Hematopoietic multipotent progenitor cell treated with erythropoietin and hydrocortisone succinate and interleukin-3 and kit ligand, for 6 days (in vitro differentiated cells): ENCODE measurements at places on chromosomes 11 and 22.

DNA sequence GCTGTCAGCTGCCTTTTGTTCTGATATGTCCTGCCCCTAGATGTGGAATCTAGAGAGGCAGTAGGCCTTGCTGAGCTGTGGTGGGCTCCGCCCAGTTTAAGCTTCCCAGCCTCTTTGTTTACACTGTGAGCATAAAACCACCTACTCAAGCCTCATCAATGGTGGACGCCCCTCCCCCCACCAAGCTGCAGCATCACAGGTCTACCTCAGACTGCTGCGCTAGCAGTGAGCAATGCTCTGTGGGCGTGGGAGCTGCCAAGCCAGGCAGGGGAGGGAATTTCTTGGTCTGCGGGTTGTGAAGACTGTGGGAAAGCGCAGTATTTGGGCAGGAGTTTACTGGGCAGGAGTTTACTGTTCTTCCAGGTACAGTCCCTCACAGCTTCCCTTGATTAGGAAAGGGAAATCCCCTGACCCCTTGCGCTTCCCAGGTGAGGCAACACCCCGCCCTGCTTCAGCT lies 98.5 kb downstream of the SMCO4 start:
- no peak for DNase-seq

DNA sequence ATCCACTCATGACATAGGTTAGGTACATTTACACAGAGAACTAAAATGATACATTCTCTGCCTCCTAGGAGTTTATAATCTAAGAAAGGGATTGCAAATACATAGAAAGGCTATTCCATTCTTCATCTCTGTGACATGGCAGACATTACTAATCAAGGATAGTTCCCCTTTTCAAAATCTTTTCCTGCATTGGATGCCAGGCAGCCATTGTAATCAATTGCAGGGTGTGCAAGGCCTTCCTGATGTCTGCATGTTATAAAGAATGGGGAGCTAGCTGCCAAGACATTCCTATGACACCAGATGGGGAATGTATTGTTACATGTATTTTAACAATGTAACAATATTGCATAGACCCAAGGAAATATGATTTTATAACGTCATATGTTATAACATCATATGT lies 82.0 kb downstream of the KIRREL3 start:
- DNase-seq: no peak

GRCh38 chr11:33479231-33479630 lies 221.4 kb downstream of the C11orf91 start:
- no peak for DNase-seq

GRCh38 chr11:31096191-31096805 lies 273.2 kb downstream of the DCDC1 start:
- DNase-seq: no peak

DNA sequence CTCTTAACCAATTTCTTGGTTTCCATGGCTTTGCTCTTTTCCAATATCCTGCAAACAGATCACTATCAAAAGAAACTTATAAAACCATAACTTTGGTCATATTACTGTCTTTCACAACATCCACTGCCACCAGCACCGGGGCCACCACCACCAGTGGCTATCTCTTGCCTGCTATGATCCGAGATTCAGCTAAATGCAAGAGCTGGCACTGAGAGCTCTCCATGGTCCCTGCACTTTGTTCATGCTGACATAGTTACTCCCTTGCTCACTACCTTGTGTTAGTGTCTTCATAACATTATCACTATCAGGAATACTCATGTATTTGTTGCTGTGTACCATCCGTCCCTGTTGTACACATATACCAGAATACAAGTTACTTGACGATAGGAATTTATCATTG lies 299.0 kb downstream of the ETS1 start:
- no peak for DNase-seq

DNA sequence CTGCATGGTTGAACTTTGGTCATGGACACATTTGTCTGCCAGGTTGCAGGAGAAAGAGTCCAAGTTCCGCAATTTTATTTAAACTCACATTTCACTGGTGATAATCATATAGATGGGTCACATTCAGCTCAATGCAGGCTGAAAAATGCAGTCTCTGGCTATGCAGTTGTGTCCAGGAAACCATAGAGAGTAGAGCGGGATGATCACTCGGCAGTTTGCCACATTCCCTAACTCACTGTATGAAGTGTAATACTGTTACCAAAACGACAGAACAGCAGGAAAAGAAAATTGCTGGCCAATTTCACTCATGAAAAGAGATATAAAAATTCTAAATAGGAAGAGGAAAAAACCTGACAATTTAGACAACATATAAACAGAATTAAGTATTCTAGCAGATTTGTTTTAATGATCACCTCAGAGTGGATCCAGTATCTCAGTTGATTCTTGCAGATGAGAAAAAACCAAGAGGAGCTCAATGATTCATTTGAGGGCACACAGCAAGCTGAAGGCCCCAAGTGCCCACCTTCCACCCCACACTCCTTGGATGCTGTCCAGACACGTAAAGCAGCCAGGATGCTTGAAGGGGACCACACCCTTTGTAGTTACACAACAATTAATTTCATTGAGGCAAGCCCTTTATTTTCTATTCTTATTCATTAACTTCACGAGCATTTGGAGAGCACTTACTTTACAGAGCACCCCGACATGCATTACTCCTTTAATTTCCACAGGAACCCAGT lies 422.3 kb downstream of the SOX6 start:
- peak; percentile 36 for DNase-seq

DNA sequence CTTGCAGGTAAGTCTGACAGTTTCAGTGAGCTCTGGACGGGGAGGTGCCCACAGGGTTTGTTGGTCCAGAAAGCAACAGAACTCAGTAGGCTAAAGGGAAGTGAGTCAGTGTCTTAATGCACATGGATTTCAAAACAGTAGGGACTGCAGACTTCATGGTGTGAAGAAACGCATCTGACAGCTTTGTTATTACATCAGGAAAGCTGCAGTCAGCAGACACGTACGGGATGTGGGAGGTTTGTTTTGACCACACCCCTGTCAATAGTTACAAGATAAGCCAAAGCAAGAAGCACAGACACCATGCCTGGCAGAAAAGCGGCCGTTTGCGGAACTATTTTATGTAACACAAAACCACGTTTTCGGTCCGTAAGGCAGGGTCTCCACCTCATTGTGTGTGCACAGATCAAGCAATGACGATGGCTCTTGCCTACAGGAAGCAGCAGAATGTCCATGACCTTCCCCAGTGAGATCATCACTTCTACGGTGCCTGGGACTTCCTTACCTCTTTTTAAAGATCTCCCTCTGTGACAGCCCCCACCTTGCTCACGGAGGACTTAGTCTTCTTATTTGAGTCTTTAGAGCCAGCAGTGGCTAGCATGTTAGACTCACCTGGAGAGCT lies 58.2 kb upstream of the FTH1 start:
- peak; percentile 98 for DNase-seq

GRCh38 chr11:72116019-72116755 lies 3.7 kb upstream of the ANAPC15 start:
- DNase-seq: no peak

GRCh38 chr22:38246046-38246658 lies 26.7 kb downstream of the TMEM184B start:
- DNase-seq: no peak

DNA sequence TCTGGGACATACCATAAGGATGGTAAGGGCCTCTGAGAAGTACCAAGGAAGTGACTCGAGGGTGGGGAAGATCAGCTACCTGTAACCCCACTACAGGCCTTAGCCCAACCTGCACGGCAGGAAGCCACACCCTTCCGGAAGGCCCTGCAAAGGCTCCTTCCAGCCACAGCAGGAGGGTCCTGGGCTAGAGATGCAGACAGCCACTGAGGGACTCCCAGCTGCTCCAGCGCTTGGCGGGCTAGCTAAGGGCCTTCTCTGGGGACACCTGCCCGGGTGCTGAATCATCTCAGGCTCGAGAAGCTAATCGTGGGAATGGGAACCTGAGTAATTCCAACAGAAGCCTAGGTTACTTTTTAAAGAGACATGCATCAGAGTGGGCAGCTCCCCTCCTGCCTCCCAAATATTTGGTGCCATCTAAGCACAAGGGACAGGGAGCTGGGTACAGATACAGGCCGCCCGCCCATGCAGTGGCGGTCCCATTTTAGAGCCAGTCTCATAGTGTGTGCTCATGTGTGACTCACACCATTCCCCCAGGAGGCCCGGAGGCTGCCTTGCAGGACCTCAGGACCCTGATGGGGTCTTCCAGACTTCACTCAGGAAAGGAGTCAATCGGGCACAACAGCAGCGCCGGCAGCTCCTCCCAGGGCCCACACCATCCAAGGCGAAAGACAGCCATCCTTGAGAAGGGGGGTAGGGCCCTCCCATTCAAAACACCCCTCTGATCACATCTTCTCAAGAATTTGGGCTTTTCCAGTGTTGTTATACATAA lies 8.0 kb downstream of the MYH9 start:
- DNase-seq: no peak

DNA sequence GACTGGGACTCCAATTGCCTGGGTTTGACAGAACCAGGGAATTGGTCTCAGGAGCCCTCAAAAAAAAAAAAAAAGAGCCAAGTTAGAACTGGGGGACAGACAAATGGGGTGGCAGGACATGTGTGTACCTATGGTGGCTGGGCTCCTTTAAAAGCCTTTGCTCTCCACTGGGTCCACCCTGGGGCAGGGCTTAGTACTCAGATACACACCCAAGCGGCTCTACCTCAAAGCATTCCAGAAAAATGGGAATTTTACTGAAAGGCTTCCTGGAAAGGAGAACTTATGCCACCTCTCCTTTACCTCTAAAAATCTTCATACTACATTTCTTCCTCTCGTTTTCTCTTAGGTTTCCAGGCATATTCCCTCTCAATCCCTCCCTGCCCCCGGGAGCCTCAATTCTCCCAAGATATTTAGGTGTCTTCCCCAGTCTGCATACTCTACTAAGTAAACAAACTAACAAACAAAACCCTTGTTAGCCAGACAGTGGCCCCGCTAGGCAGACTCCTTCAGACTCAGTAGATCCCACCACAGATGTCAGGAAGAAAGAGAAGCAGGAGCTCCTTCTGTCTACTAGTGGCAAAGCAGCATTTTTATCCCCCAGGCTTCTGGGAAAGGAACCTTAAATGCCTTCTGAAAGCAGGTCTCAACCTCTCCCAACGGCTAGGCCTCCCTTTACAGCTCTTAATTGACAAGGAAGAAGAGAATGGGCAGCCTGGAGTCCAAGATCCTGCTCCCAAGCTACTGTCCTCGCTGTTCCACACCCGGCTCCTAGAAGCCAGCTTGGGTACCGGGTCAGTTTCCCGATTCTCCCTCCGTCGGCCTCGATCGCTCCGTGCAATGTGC lies 653 bp downstream of the PCSK7 start:
- DNase-seq: peak; percentile 24

- peak; percentile 91 for DNase-seq
Measured at GRCh38 chr11:11966826-11967668, 41.4 kb downstream of the DKK3 start.

DNA sequence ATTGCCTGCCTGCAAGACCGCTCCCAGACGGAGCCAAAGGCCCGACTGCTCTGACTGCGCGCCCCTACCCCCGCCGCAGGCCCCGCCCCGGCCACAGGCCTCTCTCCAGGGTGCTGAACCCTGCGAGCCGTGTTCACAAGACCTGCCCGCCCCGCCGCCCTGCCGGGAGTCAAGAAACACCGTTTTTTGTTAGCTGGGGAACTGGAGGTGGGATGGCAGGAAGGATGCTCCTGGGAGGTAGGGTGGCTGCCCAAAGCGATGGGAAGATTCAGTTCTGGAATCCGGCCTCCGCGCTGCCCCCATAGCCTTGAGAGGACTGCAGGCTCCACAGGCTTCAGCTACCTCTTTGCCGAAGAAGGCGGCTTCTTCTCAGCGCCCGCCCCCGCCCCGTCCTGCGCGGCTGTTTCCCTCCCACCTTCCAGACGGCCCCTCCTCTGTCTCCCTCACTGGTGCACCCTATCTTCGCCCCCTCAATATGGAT lies 2.7 kb upstream of the PDE2A start:
- DNase-seq: peak; percentile 75

GRCh38 chr11:86249307-86250098 lies 5.0 kb downstream of the EED start:
- DNase-seq: no peak

GRCh38 chr11:121270001-121270678 lies 22.4 kb upstream of the SC5D start:
- DNase-seq: no peak

DNA sequence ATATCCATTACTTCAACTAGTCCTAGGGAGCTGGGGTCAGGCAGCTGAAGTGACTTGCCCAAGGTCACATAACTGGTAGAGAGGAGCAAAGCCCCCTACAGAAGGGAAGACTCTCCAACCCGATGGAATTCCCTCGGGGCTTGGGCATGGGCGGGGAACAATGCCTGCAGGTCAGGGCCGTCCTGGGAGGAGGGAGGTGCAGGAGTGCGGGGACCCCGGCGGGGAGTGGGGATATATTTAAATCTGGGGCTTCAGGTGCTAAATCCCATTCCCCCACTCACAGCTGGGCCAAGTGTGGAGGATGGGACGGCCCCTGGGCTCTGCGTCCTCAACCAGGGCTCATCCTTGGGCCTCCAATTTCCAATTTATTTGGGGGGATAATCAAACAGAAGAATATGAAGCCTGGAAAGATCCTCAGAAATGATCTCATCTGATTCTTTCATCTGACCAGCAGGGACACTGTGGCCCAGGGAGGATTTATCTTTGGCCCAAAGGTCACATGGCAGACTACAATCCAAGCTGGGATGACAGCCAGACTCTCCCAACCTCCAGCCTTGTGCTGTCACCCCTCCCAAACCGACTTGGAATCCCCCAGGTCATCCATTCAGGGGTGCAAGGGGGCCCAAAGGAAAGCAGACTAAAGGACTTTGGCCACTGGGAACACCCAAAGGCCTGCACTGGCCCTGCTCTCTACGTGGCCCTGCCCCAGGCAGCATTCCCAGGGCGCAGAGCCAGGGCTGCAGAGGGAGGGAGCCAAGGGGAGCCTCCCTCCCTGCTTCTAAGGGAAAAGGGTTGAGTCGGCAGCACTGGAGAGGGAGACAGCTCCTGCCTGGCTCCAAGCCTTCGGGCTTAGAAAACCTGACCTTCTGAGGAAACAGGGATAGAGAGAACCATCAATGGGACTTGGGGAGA lies 8.7 kb upstream of the C1QTNF6 start:
- no peak for DNase-seq

DNA sequence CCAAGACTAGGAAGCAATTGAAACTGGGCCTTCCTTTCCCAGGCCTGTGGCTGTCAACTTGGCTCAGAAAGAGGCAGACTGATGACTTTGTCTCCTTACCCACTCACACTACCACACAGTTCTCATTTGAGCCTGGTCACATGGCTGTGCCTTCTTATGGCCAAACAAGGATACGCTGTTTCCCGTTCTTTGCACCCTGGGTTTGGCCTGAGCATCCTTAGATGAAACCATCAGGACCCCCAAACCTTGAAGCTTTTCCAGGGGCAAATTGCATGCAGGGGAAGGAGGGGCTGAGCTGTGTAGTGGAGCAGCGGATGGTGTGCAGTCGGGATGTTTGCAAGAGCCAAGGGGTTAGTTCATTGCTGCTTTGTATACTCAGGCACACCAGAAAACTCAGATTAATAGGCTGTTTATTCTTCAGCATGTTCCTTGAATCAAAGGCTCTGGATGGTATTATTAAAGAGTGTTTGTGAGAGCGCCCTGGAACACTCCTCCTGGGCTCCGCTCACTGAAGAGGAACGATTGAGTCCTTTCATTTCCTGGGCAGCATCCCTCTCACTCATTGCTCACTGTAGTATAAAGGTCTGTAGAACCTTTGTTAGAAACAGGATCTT lies 69.8 kb downstream of the ARFGAP2 start:
- no peak for DNase-seq

- DNase-seq: no peak
Measured at GRCh38 chr22:40908895-40909294, 42.3 kb upstream of the RBX1 start.

- DNase-seq: no peak
Measured at GRCh38 chr11:82757660-82758357, 24.1 kb upstream of the FAM181B start.
